ENCODE measurements at places on chromosomes 11 and 22.

- no peak for DNase-seq
Measured at GRCh38 chr11:2924381-2924780, 4.8 kb downstream of the PHLDA2 start.

DNA sequence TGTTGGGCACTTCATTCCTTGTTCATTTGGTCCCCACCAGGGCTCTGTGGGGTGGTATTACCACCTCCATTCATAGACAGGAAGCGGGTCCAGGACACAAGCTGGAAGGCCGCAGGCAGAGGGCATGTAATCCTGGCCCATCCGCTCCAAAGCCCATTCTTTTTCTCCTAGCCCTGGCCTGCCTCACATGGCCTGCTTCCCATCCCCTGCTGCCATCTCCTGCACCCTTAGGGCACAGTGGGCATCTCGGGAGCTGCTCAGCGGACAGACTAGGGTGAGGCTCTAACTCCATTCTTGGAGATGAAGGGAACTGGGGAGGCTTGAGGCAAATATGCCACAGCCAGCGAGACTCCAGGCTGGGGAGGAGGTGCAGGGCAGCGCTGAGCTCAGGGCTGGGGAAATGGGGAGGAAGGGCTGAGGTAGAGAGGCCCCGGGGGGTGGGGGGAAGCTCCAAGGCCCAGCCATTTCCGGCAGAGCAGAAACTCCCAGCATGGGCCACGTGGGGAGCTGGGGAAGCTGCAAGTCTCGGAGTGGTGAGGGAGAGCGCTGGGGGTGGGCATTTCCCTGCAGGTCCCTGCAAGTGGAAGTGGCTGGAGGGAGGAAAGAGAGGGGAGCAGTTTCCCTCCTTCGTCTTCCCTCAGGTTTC, 14.3 kb upstream of the BCL9L start:
- DNase-seq, result no peak

- no peak for DNase-seq
Measured at GRCh38 chr11:130675917-130676316, 227.5 kb downstream of the ADAMTS15 start.

DNA sequence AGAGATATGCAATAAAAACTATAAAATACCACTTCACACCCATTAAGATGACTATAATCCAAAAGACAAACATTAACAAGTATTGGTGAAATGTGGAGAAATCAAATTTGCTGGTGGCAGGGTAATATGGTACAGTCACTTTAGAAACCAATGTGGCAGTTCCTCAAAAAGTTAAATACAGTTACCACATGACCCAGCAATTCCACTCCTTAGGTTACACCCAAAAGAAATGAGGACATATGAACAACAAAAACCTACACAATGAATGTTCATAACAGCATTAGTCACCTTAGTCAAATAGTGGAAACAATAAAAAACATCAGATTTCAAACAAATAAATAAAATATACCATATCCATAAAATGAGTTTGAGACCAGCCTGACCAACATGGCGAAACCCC, 52.6 kb downstream of the RDX start:
- DNase-seq, result no peak

- DNase-seq, result no peak
Measured at GRCh38 chr11:133835593-133836548, 9.4 kb downstream of the SPATA19 start.

DNA sequence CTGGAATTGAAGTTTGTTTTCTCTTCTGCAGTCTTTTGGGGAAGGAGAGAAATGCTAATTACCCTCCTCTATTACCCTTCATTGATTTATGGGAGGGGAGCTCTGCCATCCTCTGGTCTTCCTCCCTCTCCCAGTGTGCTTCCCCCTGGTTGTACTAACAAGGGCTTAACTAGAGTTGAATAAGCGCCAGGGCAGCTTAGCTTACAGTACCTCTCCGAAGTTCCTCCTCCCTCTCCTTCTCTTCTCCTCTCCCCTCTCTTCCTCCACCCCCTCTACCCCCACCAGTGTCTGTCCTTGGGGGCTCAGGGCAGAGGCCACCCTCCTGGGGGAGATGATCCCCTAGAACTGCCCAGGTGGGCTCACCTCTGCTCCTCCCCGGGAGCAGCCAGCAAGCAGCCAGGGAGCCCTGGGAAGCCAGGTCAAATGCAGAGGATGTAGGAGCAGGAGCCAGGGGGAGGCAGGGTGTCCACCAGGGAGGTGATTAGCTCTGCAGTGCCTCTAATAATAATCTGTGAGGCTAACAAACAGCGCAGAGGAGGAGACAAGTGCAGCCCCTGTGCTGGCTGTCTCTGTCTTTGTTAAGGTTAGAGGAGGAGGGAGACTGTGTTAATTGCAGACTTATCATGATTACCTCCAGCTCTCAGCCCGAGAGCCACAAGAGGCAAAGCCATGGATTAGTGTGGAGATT, 191.6 kb upstream of the CADM1 start:
- no peak for DNase-seq

GRCh38 chr22:46871826-46872225, 109.4 kb downstream of the TBC1D22A start:
- DNase-seq, result no peak

- no peak for DNase-seq
Measured at GRCh38 chr11:108654994-108655631, 9.8 kb upstream of the DDX10 start.

GRCh38 chr11:102287964-102288724, 29.1 kb upstream of the BIRC3 start:
- no peak for DNase-seq

GRCh38 chr11:66951927-66952337, 6.3 kb downstream of the PC start:
- no peak for DNase-seq

- no peak for DNase-seq
Measured at GRCh38 chr22:27543460-27543859, 258.1 kb downstream of the MN1 start.

- no peak for DNase-seq
Measured at GRCh38 chr11:69889400-69890318, 70.4 kb upstream of the FGF3 start.

- no peak for DNase-seq
Measured at GRCh38 chr11:105577641-105578040, 32.2 kb upstream of the GRIA4 start.

DNA sequence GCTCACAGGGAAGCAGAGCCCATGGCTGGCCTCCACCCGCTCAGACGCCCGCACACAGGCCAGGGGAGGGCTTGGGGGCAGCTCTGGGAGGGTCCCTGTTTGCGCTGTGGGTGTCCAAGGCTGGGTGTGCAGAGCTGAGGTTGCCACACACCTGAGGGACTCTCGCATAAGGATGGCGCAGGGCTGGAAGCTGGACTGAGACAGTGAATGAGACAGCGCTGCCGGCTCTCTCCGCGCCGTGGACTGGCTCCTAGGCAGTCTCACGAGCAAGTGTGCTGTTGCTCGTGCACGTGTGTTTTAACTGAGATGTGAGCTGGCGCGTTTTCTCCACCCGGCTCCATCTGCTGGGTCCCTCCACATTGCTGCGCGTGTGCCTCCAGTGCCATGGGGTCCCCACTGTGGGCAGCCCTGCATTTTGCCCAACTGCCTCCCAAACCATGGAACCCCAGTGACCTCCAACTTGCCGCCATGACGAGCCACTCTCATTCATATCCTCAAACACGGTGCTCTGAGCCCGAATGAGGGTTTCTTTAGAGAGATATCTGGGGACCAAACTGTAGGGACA, 4.2 kb upstream of the BID start:
- DNase-seq, result no peak

DNA sequence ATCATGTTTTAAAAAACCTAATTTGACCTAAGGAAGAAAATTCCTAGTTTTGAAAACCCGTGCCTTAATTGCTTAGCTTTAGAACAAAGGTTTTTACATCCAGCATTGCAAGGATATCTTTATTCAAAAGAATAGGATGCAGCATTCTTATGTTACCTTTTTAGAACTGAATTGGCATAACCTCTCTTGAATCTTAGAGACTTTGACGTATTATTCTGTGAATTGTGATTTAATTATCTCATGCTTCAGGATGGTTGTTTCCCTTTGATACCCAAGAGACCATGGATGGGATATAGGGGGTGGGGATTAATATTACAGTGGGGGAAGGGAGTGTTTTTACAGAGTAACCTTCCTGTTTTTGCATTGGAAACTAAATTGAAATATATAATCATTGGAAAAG, 49.4 kb downstream of the ARHGEF12 start:
- DNase-seq, result no peak

- no peak for DNase-seq
Measured at GRCh38 chr22:42188808-42189447, 58.3 kb upstream of the CYP2D6 start.

GRCh38 chr11:8092587-8093424, 11.8 kb downstream of the TUB start:
- no peak for DNase-seq

DNA sequence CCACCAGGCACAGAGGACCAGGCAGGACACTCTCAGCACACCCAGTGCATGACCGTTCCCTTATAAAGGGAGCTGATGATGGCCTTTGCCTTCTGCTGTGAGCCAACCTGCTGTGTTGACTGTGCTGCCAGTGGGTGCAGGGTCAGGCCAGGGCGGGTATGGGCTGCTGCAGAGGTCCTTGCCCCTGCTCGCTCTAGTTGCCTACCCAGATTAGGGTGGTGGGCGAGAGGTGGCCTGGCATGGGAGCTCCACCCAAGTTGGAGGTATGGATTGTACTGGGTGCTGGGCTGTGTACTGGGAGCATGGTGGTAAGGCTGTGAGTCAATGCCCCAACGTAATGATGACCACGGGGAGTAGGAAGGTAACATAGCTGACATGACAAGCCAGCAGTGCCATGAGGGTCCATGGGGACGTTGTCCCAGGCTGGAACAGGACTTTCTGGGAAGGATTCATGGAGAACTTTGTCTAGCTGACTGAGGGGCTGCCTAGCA, 24.5 kb upstream of the CYP2D6 start:
- no peak for DNase-seq

DNA sequence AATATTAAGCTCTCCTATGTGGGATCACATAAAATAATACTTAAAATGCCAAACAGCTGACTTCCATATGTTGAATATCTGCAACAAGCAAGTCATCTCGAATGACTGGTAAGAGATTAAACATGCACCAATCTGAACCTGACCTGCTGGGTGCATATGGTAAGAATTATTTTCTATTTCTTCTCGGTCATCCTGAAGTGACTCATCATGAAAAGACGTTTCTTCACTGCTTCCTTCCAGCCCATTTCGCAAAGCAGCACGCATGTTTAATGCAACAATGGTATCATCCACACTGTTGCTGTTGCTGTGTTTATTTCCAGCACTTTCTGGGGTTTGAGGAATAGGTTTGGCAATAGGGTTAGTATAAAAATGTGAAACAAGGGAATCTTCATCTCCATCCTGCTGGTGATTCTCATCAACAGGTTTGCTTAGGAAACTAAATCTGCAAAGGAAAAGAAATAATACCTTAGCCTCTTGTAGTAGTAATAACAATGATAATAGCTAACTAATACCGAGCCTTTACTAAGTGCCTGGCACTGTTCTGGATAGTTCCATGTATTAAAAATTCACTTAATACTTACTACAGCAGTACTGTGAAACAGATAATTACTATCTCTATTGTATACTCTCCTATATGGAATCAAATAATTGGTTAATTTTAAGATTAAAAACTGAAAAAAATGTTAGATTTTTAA, 52.0 kb upstream of the CHRNA10 start:
- no peak for DNase-seq

- no peak for DNase-seq
Measured at GRCh38 chr22:35357883-35358621, 22.8 kb upstream of the HMOX1 start.

GRCh38 chr11:112689851-112690250, 271.4 kb upstream of the NCAM1 start:
- DNase-seq, result no peak

GRCh38 chr11:61309739-61310138, 14.6 kb upstream of the VWCE start:
- no peak for DNase-seq

GRCh38 chr11:125398994-125399640, 96.9 kb downstream of the FEZ1 start:
- DNase-seq, result no peak

- no peak for DNase-seq
Measured at GRCh38 chr11:75740681-75741080, 23.0 kb downstream of the MOGAT2 start.

- DNase-seq, result no peak
Measured at GRCh38 chr11:60785806-60786361, 751 bp downstream of the MS4A10 start.

DNA sequence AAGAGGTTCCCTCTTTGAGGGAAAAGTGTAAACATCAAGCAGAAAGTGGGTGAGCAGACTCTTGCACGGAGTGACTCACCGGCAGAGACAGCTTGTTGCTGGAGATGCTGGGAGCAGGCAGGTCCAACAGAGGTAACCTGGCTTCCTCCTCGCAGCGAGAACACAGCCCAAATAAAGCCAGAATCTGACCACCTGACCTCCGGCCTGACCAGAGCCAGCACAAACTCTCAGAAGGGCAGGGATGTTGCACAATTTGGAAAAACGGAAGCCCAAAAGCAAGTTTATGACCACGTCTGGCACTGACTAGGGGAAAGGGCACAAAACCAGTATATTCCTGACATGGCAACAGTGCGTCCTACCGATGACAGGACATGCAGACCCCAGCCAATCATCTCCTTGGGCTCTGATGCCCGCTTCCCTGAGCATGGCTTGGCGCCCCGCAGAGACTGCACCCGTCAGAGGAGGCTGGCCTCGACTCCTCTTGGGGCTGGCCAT, 5.4 kb downstream of the SMCO4 start:
- DNase-seq, result no peak

DNA sequence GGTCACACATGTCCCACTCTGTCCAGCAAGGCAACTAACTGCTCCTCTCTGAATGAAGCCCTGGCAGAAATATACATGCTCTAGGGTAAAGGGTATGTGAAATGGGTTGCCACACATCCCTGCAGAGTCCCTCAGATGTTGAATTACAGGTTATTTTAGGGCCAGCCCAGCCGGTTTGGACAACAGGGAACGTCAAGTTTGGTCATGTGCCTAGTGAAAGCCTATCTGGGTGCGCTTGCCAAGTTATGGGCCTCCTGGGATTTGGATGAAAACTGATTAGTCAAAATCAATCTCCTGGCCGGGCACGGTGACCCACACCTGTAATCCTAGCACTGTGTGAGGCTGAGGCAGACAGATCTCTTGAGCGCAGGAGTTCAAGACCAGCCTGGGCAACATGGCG, 10.4 kb downstream of the AP1B1 start:
- no peak for DNase-seq

DNA sequence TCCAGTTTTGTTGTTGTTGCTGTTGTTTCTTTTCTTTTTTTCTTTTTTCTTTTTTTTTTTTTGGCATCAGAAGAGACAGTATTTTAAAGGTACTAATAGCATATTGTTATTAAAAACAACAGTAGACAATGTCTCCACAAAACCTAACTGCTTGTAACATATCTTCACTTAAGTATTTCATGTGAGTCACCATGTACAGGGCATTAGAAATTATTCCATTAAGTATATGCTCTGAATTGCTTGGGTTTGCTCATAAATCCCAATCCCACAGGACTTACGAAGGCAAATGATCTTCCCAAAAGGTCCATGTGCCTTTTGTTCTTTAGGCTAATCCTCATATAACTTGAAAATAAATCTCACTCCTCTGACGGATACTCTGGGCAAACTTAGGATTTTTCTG, 35.9 kb downstream of the MAP6 start:
- no peak for DNase-seq

Measured in T-helper 22 cell (primary cell).